ENCODE measurements at places on chromosomes 11 and 22.

GRCh38 chr22:19766511-19767426, 6.2 kb downstream of the TBX1 start:
- DNase-seq: no peak

DNA sequence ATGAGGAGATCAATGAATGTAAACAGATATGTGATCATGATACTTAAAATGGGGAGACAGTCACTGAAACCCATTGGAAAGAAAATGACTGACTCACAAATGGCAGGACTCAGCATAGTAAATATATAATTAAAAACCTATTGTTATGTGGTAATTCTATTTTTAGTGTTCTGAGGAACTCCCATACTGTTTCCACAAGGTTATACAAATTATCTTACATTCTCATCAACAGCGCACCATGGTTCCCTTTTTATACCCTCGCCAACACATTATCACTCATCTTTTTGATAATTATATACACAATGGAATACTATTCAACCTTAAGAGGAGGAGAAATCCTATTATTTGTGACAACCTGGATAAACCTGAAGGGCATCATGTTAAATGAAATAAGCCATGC, 17.1 kb downstream of the OR5B21 start:
- DNase-seq: no peak

- DNase-seq: no peak
Observed at GRCh38 chr11:123233280-123233974, 38.4 kb upstream of the CLMP start.

DNA sequence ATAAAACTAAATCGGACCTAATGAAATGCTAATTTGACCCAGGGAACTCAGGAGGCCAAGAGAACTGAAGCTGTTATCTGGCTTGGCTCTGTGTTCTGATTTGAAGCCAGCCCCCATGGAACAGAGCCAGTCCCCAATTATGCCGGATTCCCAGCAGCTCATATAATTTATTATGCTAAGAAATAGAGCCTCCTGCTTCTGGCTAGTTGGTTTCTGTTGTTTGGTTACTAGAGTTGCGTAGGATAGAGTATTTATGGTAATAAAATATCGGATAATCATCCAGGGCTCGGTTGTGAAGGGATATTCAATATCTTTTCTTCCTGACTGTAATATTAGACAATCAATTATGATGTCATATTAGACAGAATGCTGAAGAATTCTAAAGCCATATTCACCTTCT, 120.4 kb upstream of the TTC12 start:
- DNase-seq: no peak

All from activated T-helper 1 cell treated with anti-CD3 and anti-CD28 coated beads, Interleukin-2, amount 50 U/mL, for 16 hours (primary cell).